Stimulated activated CD4-positive, alpha-beta T cell treated with anti-CD3 and anti-CD28 coated beads, Interleukin-1b, Interleukin-23, amount 100 ng/mL, for 4 hours (primary cell): ENCODE measurements at places on chromosomes 2 and 18.

DNA sequence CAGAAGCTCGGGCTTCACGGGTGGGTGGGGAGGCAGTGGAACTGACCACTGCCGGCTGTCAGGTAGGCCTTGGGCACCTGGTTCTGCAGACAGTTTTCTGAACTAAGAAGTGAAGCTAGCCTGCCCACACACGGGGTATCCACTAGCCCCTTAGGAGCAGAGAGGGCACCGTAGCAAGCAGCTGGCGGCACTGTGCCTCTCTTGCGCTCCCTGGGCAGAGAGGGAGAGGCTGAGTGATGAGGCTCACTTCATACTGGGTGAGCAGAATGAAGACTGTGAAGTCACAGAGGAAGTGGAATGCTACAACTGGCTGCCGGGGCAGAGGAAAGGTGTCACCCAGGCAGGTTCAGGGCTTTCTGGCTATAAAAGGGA is 753 bp downstream of the ITPRIPL1 start:
- peak; percentile 21 for DNase-seq

- DNase-seq = no peak
Observed at GRCh38 chr18:56662902-56663301, 11.7 kb downstream of the WDR7 start.

DNA sequence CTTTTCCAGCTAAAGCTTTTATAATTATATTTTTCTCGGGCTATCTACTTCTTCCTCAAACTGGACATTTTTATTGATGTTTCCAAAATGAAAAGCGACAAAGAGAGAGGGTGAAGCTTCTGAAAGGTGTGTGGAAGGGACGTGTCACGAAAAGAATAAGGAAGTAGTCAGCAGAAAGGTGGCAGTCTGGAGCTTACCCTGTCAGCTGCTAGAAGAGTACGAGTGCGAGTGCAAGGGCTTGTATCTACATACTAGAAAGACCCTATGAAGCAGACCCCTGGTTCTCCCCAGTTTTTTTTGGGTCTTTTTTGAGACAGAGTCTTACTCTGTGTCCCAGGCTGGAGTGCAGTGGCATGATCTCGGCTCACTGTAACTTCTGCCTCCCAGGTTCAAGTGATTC is 14.6 kb downstream of the FHL2 start:
- no peak for DNase-seq

DNA sequence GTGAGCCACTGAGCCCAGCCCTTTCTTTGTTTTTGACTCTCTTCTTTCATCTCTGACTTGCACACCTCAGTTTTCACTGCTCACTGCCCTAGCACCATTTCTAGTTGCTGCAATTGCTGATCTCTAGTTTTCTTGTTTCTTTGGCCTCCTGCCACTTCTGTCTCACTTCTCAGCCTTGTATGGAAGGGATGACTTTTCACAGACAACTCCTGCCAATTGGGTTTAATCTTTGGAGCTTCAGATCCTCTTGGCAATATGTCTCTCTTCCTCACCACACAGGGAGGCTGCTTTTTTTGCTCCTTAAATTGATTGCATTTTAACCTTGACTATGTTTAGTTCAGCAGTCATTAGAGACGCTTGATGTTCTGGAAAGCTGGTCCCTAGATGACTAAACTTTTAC is 323.1 kb downstream of the CTNNA2 start:
- no peak for DNase-seq

GRCh38 chr2:174951745-174952144 is 53.4 kb downstream of the CHN1 start:
- DNase-seq = no peak

DNA sequence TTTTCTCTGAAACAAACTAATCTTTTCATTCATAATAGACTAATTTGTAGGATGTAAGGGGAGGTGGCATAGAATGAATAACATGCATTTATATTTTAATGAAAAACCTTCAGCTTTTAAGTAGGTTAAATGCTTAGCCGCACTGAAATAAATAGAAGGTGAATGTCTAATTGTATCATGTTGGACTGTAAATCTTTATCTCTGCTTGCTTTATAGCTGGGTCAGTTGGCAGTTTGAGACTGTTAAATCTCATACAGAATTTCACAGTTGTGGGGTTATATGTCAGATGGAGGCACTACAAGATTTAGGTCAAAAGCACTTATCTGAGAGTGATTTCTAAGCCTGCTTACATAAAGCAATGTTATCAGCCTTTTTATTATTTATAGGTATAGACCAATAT is 174.7 kb upstream of the SIX3 start:
- DNase-seq = no peak
